ENCODE measurements at places on chromosomes 7 and 10.

GRCh38 chr10:13422800-13423199 is 74.7 kb upstream of the SEPHS1 start:
- no peak for DNase-seq

DNA sequence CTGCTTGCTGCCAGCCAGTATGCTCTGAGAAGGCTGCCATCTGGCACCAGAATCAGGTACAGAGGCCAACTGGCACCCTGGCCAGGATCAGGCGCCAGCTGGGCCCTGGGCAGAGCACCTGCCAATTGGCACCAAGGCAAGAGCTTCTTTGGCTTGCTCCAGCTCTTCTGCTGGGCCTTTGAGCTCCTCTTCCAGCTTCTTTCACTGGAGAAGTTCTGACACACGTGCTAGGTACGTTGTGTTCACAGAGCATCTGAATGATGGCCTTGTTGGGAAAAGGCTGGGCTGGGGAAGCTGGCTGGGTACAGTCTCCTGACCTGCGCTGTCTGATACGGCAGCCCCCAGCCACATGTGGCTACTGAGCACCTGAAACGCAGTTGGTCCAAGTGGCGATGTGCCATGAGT is 31.7 kb upstream of the OPALIN start:
- DNase-seq = no peak

GRCh38 chr10:93503075-93503474 is 6.7 kb downstream of the CEP55 start:
- no peak for DNase-seq

DNA sequence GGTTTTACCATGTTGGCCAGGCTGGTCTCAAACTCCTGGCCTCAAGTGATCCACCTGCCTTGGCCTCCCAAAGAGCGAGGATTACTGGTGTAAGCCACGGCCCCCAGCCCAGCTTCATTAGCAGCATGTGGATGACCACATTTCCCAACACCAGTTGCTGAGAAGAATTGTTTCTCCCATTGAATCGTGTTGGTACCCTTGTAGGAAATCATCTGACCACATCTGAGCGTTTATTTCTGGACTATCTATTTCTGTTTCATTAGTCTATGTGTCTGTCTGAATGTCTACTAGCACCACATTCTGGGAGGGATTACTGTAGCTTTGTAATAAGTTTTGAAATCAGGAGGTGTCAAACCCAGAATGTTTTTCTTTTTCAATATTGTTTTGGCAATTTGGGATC is 89.6 kb downstream of the LCOR start:
- DNase-seq = no peak

- DNase-seq = no peak
Measured at GRCh38 chr10:126016156-126016805, 119.9 kb downstream of the FANK1 start.

GRCh38 chr10:5534051-5534821 is 9.5 kb downstream of the CALML3 start:
- no peak for DNase-seq

DNA sequence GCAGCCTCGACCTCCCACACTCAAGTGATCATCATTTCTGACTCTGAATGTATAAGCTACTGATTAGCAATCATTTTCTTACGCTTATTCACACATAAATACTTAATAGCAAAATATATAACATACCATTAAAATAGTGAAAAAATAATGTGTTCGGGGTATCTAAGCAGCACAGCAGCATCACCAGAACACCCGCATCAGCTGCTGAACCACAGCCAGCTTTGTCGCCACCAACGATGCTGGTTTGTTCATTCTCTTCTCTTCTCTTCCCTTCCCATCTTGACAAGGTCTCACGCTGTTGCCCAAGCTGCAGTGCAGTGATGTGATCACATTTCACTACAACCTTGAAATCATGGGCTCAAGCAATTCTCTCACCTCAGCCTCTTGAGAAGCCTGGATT is 425.1 kb upstream of the LRGUK start:
- DNase-seq = no peak

- DNase-seq = no peak
Measured at GRCh38 chr10:69445041-69445440, 6.2 kb upstream of the TSPAN15 start.

DNA sequence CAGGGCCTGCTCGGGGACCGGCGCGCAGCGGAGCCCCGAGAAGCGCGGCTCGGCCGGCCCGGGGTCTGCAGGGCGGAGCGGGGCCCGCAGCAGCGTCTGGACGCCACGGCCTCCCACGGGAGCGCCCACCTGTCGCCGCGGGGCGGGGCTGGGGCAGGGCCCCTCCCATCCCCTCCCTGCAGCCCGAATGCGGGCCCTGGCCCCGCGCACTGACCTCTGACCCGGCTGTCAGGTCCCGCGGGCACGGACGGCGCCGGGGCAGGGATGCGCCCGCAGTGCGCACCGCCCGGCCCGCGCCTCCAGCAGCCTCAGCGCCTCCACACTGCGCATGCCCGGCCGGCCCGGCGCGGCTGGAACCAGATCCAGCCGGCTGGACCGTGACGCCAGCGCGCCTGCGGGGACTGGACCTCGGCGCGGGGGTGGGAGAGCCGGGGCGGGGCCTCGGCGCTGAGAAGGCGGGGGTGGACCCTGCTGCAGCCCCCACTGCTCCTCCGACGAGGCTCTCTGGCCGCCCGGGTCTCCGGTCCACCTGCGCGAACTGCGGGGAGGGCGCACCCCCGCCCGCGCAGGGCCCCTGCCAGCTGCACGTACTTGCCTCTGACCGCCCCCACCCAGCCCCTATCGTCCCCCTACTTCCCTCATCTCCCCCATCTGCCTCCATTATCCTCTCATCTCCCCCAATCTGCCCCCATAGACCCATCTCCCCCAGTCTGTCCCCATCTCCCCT is 16.1 kb upstream of the GPR146 start:
- peak; percentile 86 for DNase-seq

- DNase-seq = no peak
Measured at GRCh38 chr10:45547207-45547606, 125.4 kb downstream of the ZFAND4 start.

DNA sequence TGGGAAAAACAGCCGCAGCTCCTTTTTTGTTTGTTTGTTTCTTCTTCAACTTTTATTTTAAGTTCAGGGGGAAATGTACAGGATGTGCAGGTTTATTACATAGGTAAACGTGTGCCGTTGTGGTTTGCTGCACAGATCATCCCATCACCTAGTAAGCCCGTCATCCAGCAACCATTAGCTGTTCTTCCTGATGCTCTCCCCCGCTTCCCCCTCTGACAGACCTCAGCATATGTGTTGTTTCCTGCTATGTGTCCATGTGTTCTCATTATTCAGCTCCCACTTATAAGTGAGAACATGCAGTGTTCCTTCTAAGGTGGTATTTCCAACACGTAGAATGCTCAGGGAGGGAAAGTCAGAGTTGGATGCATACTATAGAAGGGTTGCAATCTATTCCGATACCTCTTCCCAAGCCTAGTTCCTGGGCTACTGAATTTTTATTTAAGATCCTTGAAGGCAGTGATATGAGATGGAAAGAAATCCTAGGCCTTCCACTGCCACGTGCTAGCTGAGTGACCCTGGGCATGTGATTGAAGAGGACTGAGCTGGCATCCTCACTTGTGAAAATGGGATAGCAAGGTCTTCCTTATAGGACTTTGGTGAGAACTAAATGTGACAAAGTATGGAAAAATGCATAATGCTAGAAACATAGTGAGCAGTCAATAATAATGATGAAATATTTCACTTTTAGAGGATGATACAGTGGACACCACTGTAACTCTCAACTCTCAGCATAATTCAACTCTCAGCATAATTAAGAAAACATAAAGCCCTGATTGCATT is 278.5 kb downstream of the REEP3 start:
- DNase-seq = no peak

DNA sequence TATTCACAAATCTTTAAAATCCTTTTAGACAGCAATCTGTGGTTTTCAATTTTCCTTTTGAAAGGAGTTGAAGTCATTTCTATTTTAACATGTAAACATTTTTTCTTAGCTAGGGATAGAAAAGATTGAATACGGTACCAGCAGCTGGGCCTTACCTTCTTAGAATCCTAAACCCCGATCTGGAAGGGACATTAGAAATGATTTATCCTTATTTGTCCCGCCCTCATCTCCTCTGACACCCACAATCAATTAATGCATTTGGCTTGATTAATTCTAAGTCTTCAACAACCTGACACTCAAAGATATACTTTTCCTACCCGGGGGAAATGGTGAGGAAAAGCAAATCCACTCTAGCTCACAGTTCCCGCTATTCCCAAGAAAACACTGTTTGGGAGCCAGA is 100.4 kb downstream of the SORCS1 start:
- no peak for DNase-seq

DNA sequence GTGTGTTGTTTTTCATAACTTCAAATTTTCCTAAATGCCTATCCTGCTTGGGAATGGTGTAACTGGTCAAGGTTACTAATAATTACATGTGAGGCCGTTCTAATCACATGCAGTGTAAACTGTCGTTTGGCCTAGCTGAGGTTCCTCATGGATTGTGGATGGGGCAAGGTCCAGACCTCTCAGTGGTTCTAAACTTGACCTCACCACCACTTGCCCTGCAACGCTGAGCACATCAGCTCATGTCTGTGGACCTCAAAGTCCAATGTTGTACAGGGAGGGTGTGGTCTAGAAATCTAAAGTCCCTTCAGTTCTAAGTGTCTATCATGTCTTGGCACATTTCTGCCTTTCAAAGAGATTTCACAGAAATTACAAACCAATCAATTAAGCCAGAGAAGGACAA is 15.6 kb downstream of the RBP3 start:
- no peak for DNase-seq

- no peak for DNase-seq
Measured at GRCh38 chr10:1673568-1674345, 63.6 kb downstream of the ADARB2 start.

DNA sequence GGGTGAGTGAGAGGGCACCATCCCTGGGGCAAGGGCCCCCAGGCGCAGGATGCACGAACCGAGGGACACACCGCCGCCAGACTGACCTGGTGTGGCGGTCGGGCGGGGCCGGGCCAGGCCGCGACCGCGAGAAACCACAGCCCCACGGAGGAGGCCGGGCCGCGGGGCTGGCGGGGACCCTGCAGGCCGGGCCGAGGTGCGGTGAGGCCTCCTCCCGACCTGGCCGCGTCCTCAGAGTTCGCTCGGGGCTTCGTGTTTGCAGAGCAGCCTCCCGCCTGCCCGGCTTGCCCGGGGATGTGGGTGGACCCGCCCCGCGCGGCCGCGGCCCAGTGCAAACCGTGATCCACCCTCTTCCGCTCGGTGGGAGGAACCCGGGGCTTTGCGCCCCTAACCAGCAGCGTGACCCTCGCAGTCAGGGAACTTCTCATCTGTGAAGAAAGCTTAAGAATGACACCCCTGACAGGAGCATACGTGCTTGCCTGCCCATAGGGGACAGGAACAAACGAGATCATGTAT is 20.6 kb upstream of the HOXA13 start:
- no peak for DNase-seq

- no peak for DNase-seq
Measured at GRCh38 chr7:67731704-67732103, 735.1 kb downstream of the TYW1 start.

- peak; percentile 42 for DNase-seq
Measured at GRCh38 chr7:138449580-138449979, 10.5 kb upstream of the TRIM24 start.

DNA sequence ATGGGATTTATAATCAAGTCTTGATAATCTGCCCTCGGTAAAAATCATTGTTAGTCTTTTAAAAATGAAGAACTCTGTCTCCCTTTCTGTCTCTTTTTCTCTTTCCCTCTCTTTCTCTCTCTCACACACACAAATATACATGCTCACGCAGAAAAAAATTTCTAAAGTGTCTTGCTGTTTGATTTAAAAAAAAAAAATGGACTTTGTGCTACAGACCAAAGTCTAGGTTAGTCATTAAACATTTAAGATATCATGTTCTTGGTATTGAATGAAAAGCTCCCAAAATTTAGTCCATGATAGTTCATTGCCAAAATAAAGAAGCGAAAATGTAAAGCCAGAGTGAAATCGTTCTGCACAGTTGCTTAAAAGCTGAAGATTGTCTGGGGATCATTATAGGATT is 665.8 kb downstream of the SORCS1 start:
- DNase-seq = no peak

- DNase-seq = no peak
Measured at GRCh38 chr10:123835575-123835974, 56.0 kb downstream of the CPXM2 start.

GRCh38 chr7:14858410-14858809 is 44.1 kb downstream of the DGKB start:
- DNase-seq = no peak

GRCh38 chr7:112462236-112462635 is 12.0 kb downstream of the IFRD1 start:
- no peak for DNase-seq

DNA sequence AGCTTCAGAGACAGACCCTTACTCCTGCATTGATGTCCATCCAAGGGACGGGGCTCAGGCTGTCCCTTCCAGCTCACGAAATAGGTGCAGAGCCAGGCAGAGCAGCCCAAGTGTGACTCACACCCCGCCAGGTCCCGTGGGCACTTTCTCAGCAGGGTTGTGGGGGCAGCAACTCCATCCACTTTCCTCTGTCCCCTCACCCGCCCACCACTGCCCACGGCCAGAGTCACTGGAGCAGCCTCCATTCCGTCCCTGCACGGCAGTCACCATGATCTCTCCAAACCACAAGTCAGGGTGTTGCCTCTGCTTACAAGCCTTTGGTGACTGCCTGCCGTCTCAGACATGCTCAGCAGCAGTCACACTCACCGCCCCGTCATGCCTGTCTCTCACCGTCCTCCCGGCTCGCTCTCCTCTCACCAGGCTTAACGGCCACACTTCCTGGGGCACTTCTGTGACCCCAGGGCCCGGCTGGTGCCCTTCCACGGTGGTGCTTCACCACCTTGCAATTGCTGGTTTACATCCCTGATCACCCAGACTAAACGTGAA is 39.3 kb downstream of the CALML3 start:
- peak; percentile 54 for DNase-seq

DNA sequence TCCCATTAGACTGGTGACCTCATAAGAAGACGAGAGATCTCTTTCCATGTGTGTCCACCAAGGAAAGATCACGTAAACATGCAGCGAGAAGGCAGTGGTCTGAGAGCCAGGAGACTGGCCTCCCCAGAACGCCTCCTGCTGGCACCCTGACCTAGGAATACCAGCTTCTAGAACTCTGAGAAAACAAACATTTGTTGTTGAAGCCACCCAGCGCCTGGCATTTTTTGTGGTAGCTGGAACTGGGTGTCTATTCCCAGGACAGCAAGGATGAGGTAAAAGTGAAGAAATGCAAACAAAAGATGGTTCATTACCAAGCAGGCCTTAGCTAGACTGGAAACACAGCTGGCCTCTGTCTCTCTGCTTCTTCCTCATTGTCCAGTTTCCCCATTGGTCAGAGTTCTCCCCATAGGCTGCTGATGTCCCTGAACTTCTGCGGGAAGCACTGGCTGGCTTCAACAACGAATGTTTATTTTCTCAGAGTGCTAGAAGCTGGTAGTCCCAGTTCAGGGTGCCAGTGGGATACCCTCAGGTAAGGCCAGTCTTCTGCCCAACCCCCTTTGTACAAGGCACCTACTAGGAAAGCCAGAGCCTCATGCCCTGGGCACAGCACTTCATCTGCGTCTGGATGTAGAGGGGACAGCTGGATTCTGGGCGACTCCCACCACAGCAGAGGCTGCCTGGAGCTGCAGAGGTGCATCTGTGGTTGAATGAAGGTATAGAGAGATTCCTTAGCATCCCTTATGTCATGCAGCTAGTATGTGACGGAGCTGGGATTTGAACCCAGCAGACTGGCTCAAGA is 304.9 kb downstream of the TCERG1L start:
- no peak for DNase-seq

All from activated naive CD4-positive, alpha-beta T cell treated with anti-CD3 and anti-CD28 coated beads, Interleukin-2, amount 50 U/mL, for 16 hours (primary cell).